ENCODE measurements at places on chromosomes 13 and 19.

GRCh38 chr13:49936968-49937273 lies 781 bp upstream of the SPRYD7 start:
- DNase-seq, result peak; percentile 3

- DNase-seq, result no peak
Observed at GRCh38 chr13:67036699-67037457, 193.3 kb downstream of the PCDH9 start.

DNA sequence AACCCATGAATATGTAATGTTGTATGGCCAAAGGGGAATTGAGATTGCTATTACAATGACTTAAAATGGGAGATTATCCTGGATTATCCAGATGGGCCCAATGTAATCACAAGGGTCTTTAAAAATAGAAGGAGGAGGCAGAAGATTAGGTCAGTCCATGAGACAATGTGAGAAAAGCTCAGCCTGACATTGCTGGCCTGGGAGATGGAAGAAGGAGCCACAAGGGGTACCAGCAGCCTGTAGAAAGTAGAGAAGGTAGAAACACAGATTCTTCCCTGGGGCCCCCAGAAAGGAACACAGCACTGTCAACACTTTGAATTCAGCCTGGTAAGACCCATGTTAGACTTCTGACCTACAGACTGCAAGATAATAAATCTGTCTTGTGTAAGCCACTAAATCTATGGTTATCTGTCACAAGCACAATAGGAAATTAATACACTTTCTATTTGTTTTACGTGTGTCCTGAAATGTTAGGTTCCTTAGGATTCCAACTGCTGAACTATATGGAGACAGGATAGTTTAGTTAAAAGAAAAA lies 132.9 kb upstream of the SERP2 start:
- no peak for DNase-seq

- no peak for DNase-seq
Observed at GRCh38 chr13:99896369-99897075, 75.0 kb downstream of the ZIC5 start.

- DNase-seq, result no peak
Observed at GRCh38 chr19:13960863-13961784, 8.8 kb downstream of the DCAF15 start.

GRCh38 chr13:105445796-105446195 lies 1089.7 kb downstream of the EFNB2 start:
- DNase-seq, result no peak

- DNase-seq, result peak; percentile 47
Observed at GRCh38 chr19:16591803-16592556, 19.8 kb upstream of the SLC35E1 start.

DNA sequence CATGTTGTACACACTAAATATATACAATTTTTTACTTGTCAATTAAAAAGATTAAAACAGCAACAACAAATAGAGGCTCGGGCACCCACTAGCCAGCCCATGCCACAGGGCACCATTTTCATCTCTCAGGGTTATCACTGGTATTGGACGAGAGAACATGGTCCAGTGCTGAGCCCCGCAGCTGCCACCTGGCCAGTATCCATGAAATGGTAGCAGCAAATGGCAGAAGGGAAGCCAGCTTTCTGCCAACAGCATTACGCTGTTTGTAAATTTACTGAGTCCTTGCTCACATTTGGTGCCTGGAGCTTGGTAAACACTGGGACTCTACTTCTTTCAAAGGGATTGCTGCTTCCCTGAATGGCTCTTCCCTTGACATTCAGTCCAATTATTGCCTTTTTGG lies 87.9 kb upstream of the WASF3 start:
- DNase-seq, result peak; percentile 21
